Retinal pigment epithelial cell (primary cell): ENCODE measurements at places on chromosomes 1 and 21.

- no peak for DNase-seq
Measured at GRCh38 chr1:174118751-174119150, 40.6 kb upstream of the RABGAP1L start.

- no peak for DNase-seq
Measured at GRCh38 chr1:178266619-178267066, 172.7 kb downstream of the RASAL2 start.

GRCh38 chr1:207828485-207829158, 76.8 kb downstream of the CD46 start:
- DNase-seq, result peak; percentile 47

- DNase-seq, result no peak
Measured at GRCh38 chr1:228004331-228004855, 2.4 kb upstream of the WNT3A start.

DNA sequence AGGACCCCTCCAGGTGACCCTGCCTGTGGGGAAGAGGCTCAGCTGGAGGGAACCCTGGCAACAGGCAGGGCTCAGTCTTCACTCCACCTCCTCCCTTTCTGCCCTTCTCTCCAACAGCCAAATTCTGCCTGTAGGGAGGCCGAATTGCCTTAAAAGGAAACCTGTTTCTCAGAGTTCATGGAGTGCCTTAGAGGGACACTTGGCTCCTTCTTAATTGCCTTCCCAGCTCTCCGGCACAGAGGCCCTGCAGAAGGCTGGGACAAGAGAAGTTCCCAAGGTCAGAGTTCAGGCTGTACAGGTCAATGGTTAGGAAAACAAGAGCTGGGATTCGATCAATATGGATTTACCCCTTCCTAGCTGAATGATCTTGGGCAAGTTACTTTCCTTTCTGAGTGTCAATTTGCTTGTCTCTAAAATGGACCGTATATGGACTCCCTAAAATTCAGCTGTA, 6.2 kb downstream of the CSRP1 start:
- DNase-seq, result no peak

GRCh38 chr21:31335957-31336738, 7.9 kb downstream of the TIAM1 start:
- DNase-seq, result no peak
